ENCODE measurements at places on chromosomes 4 and X.

GRCh38 chr4:859496-859895 is 33.6 kb upstream of the CPLX1 start:
- no peak for DNase-seq

DNA sequence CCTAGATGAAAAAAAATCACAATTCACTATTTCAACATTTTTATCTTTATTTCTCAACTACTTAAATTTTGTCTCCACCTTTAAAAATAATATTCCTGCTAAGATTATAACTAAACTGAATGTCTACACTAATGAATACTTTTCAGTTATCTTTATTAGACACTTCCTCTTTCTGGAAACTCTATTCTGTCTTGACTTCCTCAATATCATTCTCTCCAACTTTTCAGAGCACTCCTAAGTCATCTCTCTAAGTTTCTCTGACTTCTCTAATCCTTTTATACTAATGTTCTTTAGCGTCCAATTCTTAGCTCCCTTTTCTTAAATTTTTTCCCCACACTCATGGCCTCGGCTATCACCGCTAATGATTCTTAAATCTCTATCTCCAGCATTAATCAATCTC is 374.2 kb downstream of the FBXO8 start:
- DNase-seq = no peak

DNA sequence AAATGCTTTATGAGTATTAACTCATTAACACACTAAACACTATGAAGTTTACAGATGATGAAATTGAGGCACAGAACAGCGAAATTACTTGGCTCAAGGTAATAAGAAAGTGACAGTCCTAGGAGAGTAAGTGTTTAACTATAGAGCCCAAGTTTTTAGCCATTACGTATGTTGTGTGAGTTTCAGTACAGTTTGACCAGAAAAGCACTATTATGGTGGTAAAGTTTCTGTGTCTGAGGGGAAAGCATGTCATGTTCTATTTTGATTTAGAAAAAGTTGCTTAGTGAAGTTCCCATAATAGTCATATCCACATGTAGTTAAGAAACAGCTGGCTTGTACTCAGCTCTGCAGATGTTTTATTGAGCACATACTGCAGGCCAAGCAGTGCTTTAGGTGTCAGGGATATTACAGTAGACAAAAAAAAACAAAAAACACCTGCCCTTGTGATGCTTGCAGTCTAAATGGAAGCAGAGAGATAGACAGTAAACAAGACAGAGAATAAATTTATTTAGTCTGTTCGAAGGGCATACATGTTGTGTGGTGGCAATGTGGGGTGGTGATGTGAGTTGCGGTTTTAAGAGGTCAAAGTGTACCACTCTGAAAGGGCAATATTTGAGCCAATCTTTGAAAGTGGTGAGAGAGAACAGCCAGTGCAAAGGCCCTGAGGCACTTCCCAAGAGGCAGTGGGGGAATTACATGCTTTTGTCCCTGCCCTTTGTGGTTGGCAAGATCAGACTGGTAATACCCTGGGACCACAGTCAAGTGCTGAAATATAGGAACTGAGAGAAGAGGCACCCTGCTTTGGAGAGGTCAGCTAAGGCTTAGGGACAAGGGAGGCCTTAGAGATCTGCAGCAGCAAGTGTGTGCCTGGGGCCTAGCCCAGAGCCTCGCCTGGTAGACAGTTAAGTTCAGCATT is 6.2 kb downstream of the TMEM131L start:
- DNase-seq = no peak

GRCh38 chr4:110475881-110476818 is at the start of gene ENPEP:
Gene ENPEP (plus strand): TSS chr4:110476155. CDS start chr4:110476415, 260 bp downstream.
- DNase-seq = no peak

GRCh38 chrX:74506317-74507115 is 85.2 kb downstream of the SLC16A2 start:
- DNase-seq = no peak

All from H54 (cell line).